ENCODE measurements at places on chromosomes 12 and 14.

DNA sequence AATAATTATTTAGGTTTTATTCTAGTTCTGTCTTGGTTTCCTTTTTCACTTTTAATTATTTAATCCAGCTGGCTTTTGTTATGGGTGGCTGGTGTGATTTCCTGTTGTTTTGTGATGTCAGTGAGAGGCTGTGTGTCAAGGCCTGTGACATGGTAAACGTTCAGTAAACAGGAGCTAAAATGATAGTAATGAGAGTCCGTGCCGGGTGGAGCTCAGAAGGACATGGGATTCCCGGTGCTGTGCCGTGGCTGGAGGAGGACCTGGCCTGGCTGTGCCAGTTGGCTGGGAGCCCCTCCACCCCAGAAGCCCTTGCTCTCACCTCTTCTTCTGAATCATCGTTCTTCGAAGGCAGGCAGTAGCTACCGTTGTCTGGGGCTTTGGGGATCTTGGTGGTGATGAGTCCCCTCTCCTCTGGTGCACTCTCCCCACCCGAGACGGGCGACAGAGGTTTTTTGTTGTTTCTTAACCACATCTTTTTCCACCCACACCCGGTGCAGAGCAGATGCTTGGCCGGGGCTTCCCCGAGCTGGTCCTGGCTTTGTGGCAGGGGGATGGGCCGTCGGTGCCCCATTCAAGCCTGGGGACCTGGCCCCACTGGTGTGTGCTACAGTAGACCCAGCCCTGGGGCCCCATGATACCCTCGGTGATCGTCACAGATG, 29.1 kb downstream of the SH2B3 start:
- DNase-seq, result peak; percentile 91

- DNase-seq, result no peak
These were observed 40.9 kb downstream of the SLC4A8 start for GRCh38 chr12:51465491-51465890.

DNA sequence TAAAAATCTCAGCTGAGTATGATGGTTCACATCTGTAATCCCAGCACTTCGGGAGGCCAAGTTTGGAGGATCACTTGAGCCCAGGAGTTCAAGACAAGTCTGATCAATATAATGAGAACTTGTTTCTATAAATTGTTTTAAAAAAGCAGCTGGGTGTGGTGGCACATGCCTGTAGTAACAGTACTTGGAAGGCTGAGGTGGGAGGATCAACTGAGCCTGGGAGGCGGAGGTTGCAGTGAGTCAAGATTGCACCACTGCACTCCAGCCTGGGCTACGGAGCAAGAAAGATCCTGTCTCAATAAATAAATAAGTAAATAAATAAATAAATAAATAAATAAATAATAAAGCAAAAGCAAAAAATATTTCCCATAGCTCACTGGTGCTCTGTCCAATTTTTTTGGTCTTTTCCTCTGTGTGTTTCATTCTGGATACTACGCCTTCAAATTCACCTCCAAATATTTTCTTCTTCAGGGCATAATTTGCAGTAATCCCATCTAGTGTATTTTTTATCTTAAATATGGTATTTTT, 32.7 kb upstream of the SNX6 start:
- no peak for DNase-seq

GRCh38 chr14:103880348-103881267, 33.2 kb upstream of the PPP1R13B start:
- no peak for DNase-seq

DNA sequence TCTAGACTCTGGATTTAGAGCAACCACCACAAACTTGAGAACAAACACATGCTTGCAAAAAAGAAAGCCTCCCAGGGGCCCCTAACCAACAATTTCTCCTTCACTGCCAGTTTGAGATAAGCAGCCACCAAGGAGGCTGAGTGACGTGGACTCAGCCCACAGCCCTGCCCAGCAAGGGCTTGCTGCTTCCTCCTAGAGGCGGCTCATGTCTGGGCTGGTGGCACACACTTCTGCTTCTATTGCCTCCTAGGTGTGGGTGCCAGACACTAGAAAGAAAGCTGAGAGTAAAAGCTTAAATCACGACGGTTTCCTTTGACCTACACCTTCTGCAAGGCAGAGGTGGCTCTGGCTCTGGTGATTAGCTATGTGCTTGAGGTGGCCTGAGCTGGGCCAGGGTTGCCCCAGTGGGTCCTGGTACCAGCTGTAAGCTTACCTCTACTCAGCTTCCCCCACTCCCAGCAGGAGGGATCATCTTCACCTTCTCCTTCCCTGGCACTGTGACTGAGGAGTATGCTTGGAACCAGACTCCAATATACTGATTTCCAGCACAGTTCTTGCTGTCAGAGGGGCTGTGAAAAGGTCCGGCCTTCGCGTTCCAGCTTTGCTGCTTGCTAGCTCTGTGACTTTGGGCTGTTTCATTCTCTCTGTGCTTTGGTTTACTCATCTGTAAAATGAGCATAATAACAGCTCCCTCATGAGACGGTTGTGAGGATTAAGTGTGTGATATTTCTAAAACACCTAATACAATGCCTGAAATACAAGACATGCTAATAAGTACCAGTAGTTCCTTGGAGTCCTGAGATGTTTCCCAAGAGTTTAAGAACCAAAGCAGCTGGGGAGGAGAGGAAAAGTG, 89.7 kb upstream of the PARP11 start:
- DNase-seq, result peak; percentile 76

DNA sequence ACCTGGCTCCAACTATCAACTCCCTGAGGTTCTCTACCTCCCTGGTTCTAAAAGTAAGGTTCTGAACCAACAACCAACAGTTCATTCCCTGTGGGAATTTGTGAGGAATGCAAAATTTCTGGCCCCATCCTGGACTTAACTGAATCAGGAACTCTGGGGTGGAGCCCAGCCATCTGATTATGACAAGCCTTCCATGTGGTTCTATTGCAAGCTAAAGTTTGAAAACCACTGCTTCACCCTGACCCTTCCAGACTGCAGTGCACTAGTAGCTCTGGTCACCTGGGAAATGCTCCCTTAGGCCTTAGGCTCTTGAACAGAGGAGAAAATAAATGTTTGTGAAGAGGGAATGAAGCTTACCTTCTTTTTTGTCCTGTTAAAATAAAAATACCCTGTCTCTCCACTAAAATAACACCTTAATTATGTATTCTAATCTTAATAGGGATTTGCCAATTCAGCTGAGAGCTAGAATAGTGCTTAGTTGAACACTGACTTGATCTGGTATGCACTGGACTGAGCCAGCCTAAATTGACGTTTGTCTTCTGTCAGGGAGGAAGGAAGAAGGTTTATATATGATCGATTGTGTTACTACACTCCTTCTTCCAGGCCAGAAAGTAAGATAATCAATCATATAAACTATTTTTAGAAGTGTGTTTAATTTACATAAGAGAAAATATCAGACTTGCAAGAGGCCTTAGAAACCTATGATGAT, 39.1 kb upstream of the DDHD1 start:
- DNase-seq, result no peak

GRCh38 chr12:100127766-100128511, 14.7 kb downstream of the BLTP3B start:
- no peak for DNase-seq

- no peak for DNase-seq
These were observed 6.8 kb downstream of the SIX1 start for GRCh38 chr14:60642270-60643140.

- no peak for DNase-seq
These were observed 185.1 kb downstream of the ETNK1 start for GRCh38 chr12:22810036-22810435.

DNA sequence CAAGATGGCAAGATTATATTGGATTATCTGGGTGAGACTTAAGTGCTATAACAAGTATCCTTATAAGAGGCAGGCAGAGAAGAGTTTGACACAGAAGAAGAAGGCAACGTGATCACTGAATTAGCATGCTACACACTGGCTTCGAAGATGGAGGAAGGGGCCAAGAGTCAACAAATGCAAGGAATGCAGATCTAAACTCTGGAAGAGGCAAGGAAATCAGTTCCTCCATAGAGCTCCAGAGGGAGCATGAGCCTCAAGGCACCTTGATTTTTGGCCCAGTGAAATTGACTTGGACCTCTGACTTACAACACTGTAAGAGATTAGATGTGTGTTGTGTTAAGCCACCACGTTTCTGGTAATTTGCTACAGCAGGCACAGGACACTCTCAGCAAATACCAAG, 536.4 kb upstream of the SEL1L start:
- DNase-seq, result no peak

DNA sequence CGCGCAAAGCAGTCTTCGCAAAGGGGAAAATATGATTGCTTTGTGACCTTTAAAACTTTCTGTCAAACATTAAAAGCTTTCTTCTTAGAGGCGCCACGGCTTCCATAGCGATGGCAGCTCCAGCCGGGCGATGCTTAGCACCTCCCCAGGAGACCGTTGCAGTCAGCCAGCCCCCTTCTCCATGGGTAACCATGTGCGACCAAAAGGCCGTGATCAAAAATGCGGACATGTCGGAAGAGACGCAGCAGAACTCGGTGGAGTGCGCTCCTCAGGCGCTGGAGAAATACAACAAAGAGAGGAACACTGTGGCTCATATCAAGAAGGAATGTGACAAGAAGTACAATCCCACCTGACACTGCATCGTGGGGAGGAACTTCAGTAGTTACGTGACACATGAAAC, 12.7 kb upstream of the STON2 start:
- no peak for DNase-seq

DNA sequence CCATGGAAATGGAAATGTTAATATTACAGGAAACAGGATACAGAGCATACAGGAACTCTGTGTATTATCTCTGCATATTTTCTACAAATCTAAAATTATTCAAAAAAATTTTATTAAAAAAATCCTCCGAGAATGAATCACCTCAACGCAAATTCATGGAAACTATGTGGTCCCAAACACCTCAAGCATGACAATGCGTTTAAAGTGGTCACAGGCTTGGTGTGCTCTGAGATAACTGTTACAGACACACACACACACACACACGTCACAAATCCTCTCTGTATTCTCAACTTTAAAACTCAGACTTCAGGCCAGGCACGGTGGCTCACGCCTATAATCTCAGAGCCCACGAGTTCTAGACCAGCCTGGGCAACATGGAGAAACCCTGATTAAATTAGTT, 45.3 kb upstream of the MTERF2 start:
- peak; percentile 22 for DNase-seq

DNA sequence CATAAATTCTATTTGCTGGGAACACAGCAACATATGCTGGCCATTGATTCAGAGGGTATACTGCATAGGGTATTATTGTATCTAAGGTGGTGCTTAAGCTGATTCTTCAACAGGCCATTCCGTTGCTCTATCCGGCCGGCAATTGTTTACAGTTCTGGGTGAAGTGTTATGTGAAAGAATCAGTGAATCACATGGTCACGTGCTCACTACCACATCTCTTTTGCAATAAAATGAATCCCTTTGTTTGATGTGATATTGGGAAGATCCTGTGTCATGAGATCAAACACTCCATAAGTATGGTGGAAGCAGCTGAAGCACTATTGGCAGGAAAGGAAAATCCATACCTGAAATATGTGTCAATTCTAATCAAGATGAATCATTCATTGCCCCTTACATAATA, 7.6 kb upstream of the USP15 start:
- DNase-seq, result no peak

GRCh38 chr14:104440297-104440956, 139.1 kb upstream of the C14orf180 start:
- DNase-seq, result no peak

GRCh38 chr14:68729556-68729955, 63.3 kb downstream of the ZFP36L1 start:
- no peak for DNase-seq

DNA sequence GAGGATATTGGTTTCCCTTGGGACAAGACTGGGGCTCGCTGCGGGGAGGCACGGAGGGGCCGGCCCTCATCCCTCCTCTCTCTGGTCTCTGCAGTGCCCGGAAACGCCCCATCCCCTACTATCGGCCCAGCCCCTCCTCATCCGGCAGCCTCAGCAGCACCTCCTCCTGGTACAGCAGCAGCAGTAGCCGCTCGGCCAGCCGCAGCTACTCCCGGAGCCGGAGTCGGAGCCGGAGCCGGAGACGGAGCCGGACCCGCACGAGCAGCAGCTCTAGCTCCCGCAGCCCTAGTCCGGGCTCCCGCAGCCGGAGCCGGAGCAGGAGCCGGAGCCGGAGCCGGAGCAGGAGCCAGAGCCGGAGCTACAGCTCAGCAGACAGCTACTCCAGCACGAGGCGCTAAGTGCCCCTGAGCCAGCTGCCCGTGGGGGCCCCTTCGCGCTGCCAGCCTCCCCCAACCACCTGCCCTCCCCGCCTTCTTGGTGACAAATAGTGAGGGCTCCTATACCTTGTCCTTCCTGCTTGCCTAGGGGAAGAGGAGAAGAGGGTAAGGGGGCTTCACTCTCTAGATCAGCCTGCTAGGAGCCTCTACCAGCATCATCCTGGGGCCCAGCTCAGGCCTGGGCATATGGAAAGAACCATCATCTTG, 22.2 kb upstream of the HSPB8 start:
- no peak for DNase-seq

- DNase-seq, result no peak
These were observed 4.6 kb downstream of the TEAD4 start for GRCh38 chr12:2963760-2964292.

DNA sequence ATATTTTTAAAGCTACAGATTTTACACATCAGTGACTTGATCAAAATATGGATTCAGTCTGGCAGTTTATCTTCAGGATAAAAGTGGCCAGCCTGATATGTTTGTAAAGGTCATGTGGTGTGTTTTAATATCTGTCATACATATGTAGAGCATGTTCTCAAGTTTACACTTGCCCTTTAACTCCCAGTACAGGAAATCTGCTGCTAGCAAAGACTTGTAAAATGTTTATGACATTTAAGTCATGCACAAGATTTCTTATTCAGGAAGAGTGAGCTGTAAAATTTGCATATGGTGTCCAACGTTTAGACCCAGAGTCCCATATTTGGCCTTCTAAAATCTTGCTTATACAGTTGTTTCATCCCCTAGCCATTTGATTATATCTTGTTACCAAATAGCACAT, 197.5 kb upstream of the FLRT2 start:
- no peak for DNase-seq

DNA sequence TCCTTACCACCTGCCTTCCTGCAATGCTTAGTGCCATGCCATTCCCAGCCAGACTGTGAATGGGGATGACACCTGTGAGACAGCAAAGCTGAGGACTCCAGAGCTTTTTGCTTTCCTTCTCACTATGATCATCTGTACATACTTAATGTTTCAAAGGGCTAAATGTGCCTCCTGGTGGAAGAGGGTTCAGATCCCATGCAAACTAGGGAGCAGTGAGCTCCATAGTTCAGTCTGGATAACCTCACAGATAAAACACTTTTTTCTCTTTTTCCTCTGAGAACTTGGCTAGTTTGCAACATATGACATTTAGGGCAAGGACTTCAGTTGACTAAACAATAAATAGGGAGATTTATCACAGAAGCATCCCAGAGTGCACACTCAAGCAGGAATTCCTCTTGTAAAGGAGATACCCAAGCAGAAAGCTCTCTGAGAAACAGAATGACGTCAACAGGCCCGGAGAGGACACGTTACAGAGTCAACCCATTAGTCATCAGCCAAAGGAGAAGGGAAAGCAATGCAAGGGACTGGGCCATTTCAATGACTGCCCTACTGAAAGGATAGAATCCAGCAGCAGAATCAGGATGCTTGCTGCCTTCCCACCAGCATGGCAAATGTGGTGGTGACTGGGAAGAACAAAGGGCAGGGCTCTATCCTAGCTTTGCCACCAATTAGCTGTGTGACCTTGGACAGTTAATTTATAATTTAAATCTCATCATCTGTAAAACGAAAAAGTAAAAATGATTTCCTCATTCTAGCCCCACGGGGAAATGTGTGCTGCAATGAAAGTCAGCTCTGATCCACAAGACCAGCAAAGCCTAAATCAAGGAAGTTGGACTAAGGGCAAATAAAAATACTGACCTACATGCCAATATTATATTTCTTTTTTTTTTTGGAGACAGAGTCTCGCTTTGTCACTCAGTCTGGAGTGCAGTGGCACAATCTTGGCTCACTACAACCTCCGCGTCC, 80.8 kb upstream of the ACTN1 start:
- no peak for DNase-seq

Data from CD4-positive, alpha-beta T cell treated with Interleukin-15 for 4 hours (primary cell).